Adipocyte (in vitro differentiated cells): ENCODE measurements at places on chromosomes 16 and 17.

DNA sequence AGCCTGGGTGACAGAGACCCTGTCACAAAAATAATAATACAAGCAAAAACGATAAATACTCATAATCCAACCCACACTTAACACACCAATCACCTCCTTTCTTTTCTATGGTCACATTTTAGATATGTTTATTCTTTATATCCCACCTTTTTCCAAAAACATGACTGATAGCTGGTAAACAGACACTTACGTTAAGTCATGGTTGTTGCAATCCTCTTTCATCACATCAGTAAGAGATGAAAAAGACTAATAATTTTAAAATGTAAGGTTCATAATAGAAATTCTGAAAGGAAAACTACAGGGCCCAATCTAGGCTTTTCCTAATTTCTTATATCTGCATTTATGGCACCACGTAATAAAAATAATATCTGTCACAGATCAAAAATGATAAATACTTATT, 10.2 kb downstream of the SMURF2 start:
- peak; percentile 40 for DNase-seq

DNA sequence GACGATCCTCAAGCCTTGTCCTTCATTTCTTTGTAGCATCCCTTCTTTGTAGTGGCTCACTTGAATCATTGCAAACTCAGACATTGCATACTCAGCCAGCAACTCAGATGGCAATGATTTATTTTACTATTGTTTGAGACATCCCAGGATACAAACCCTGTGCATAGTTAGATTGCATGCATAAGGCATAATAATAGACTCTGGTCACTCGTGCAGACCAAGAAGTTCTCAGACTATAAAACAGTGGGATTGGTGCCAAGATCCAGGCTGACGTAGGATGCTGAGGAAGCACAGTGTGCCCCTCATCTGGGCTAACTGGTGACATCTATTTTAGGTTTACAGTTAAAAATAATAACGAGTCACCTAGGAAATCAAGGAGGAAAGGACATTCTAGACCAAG, 142.3 kb downstream of the PMP22 start:
- peak; percentile 19 for DNase-seq

GRCh38 chr17:54172096-54172984, 349.6 kb downstream of the KIF2B start:
- peak; percentile 27 for DNase-seq

- no peak for DNase-seq
These were observed 158.9 kb downstream of the CA10 start for GRCh38 chr17:51999654-52000053.

DNA sequence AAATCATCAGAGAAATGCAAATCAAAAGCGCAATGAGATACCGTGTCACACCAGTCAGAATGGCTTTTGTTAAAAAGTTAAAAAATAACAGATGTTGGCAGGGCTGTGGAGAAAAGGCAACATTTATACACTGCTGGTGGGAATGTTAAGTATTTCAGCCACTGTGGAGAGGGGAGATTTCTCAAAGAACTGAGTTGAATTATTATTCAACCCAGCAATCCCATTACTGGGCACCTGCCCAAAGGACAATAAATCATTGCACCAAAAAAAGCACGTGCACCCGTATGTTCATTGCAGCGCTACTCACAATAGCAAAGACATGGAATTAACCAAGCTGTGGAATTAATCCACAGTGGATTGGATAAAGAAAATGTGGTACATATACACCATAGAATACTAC, 204.7 kb downstream of the HS3ST4 start:
- no peak for DNase-seq

DNA sequence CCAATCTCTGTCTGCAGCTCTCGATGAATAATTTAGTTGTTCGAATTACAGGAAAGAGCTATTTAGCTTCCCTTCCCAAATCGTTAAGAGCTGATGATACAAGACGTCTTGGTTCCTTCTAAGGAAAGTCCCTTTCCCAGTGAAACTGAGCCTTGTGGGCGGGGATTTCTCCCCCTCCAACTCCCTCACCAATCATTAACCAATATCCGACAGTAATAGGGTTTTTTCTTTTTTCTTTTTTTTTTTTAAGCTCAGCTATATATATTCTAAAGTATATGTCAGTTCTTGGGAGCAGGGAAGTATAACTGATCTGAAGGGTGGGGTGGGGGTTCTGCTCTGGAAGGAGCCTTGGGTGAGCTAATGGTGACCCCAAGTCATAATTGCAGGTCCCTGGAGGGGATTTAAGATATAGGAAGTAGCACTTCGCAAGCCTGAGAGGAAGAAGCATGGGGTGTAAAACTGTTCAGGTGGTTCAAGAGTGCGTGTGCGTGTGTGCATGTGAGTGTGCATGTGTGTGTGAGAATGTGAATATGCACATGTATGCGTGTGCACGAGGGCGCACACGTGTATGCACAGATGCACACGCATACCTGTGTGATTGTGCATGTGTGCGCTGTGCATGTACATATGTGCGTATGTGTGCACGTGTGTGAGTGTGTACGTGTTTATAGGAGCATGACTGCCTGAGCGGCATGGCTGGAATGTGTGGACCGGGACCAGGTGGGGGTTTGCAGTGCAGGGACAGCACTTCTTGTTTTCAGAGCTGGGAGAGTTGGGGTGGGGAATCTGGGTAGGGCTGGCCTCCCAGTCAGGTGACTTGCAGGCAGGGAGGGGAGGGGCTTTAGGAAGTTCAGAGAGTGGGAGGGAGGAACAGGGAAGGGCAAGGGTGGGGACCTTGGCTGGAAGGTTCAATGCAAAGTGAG, 42.7 kb downstream of the SOCS3 start:
- peak; percentile 59 for DNase-seq

GRCh38 chr17:59858167-59858816, 34.5 kb downstream of the TUBD1 start:
- DNase-seq = peak; percentile 50

DNA sequence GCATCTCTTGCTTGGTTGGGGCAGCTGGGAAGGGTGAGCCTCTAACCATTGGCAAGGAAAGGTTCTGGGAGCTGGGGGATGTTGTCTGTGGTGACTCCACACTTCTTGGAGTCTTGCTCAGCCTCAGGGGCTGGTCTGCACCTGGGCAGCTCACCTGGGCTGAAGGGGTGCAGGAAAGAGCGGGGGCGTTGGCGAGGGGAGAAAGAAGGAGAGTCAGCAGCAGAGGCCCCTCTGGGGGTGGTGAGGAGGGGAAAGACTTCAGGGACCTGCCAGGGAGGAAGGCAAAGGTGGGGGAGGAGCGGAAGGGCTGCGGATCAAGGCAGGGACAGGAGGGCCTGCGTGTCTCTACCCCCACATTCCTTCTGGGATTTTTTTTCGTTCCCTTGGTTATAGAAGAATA, 47.7 kb downstream of the CCDC42 start:
- DNase-seq = no peak

- DNase-seq = no peak
These were observed 3.8 kb upstream of the SLC47A2 start for GRCh38 chr17:19720210-19720475.

GRCh38 chr17:41518789-41519449, at the start of gene KRT15:
Gene KRT15 (minus strand): TSS chr17:41518890. CDS start chr17:41518827, 63 bp downstream.
- no peak for DNase-seq

DNA sequence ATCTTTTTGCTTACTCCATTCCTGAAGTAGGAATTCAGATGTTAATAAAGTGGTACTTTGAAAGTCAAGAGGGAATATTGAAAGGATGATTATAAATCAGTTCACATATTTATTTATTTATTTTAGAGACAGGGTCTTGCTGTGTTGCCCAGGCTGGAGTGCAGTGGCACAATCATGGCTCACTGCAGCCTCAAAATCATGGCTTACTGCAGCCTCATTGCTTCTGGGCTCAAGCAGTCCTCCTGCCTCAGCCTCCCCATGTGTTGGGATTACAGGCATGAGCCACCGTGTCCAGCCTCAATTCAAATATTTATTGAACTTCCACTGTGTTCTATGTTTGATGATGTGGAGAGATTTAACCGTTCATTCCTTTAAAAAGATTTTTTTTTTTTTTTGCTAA, 6.6 kb downstream of the NDEL1 start:
- no peak for DNase-seq

- DNase-seq = peak; percentile 83
These were observed 28.1 kb upstream of the LGALS9 start for GRCh38 chr17:27602721-27603420.

- no peak for DNase-seq
These were observed 42.4 kb downstream of the PPL start for GRCh38 chr16:4894276-4895150.

GRCh38 chr16:11401161-11402050, 56.1 kb downstream of the RMI2 start:
- no peak for DNase-seq

GRCh38 chr17:62897706-62898105, 68.3 kb upstream of the TANC2 start:
- no peak for DNase-seq

- peak; percentile 64 for DNase-seq
These were observed 44.0 kb downstream of the MYH3 start for GRCh38 chr17:10612957-10613744.

- no peak for DNase-seq
These were observed 84.9 kb downstream of the RPA1 start for GRCh38 chr17:1914661-1915083.

DNA sequence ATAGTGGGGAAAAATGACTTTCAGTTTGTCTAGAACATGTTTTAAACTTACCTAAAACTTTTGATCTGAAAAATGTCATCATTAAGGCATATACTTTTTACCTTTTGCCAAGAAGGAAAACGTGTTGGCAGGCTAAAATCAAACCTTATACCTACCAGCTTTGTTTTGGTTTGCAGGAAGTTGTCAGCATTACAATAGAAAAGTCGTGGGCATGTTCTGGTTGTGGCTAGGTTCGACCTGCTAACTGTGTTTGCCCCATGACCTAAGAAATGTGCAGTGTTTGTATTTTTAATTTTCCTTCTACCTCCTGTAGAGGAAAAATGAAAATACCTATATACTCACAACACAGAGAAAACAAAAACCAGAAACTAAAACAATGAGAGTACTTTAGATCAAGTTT, 13.0 kb downstream of the SKAP1 start:
- DNase-seq = no peak

DNA sequence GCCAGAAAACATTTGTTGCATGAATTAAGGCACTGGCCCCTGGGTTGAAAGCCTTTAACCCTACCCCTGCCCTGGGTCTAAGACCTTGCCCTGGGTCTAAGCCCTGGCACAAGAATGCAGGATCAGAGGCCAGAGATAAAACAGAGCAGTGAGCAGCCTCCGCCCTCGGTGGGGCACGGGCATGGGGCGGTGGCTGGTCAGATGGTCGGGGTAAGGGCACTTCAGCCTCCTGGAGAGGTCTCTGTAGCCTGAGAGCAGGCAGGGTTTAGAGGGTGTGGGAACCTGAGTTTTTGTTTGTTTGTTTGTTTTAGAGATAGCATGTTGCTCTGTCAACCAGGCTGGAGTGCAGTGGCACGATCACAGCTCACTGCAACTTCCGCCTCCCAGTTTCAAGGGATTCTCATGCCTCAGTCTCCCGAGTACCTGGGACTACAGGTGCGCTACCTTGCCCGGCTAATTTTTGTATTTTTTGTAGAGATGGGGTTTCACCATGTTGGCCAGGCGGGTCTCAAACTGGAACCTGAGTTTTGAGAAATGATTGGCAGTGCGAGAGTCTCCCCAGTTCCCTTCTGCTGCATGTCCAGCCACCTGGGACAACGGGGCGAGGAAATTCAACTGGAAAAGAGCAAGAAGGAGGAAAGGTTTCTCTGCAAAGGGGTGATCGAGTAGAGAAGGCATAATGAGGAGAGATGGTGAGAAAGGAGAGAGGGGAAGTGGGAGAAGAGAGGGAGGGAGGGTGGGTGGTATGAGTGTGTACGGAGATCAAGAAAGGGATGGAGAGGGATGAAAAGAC, 27.7 kb downstream of the TNS4 start:
- peak; percentile 24 for DNase-seq

DNA sequence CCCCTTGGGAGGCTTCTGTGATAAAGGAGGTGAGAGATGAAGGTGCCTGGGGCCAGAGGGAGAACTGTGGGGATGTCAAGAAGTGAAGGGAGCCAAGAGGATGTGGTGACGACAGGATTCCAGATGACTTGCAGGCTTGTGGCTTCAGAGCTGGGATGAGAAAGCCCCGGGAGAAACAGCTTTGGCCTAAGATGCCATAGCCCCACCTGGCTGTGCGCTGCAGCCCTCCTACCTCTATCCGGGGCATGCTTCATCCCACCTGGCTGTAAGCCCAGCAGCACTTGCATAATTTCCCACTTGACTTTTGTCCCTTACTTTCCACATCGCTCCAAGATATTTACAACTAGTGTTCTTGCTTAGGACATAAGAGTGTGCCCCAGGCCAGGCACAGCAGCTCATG, 29.3 kb downstream of the GINS3 start:
- DNase-seq = no peak

- DNase-seq = no peak
These were observed 18.2 kb upstream of the BHLHA9 start for GRCh38 chr17:1251866-1252608.

DNA sequence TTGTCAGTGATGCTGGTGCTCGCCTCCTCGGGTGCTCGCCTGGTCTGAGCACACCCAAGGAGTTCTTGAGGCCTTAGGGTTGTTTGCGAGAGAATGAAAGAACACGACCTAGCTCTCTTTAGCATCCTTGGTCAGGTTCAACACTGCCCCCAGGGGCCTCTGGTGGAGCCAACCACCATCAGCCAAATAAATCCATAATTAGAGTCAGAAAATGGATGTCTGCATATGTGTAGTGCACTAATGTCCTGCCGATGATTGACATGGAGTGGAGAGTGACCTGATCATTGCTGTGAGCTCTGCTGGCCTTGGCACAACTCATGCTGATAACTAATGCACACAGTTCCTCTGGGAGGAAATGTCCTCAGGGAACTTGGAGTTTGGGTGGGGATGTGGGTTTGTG, 8.2 kb upstream of the STH start:
- DNase-seq = no peak
